ENCODE measurements at places on chromosomes 7 and 10. TPM values are rescaled to one million over a fixed set of nuclear protein-coding genes. Genes with fewer than 3 reads are reported as not detected.

DNA sequence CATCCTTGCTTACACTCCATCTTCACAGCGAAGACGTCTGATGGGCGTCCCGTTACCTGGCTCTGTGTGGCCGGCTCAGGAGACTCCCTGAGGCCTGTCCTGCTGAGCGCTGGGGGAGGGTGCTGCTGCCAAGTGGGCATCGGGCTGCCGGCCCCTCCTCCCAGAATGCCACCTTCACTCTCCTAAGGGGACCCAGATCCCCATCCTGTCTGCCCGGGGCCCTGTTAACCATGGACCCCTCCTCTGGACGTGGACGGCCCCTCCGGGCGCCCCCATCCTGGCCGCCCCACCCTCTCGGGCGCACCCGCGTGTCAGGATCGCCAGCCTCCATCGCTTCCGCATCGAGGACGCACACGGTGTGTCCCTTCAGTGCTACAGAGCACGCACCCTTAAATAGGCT, 7.3 kb upstream of the FOXL3 start:
- no peak overlapping the region for H3K27ac ChIP-seq
- H3K4me1 ChIP-seq, result no peaks in the 10 kb centered on the region
- no peak overlapping the region for H3K4me3 ChIP-seq
- no peak for DNase-seq

UCMA gene
- total RNA-seq, result 2.6 TPM

DNA sequence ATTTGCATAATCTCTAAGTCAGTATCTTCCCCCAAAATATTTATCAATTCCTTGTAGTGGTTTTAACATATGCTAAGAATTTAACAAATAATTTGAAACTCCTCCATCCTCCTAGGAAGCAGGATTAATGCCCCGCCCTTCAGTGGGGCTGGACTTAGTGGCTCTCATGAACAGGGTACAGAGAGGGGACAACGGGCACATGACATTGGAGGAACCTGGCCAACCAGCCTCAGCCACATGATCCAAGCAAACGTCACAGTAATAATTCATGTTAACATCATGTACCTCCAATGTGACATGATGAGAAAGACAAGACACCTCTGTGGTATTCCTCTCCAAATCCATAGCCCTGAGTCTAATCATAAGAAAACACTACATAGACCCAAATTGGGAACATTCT, 50.5 kb downstream of the NUDCD3 start:
- H3K36me3 ChIP-seq, result peaks cover 3% of the 10 kb centered on the region
- DNase-seq, result no peak
- H3K27me3 ChIP-seq, result no peaks in the 10 kb centered on the region
- no peak overlapping the region for H3K4me3 ChIP-seq
- no peaks in the 10 kb centered on the region for H3K4me1 ChIP-seq

DNA sequence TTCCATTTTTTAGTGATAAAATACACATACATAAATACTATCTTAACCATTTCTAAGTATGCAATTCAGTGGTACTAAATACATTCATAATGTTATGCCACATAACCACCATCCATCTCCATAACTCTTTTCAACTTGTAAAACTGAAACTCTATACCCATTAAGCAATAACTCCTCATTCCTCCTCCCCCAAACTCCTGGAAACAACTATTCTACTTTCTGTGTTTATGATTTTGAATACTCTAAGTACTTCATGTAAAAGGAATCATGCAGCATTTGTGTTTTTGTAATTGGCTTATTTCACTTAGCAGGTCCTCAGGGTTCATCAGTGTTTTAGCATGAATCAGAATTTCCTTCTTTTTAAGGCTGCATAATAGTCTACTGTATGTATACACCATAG, 131.8 kb downstream of the TES start:
- no peaks in the 10 kb centered on the region for H3K4me1 ChIP-seq
- no peak overlapping the region for H3K4me3 ChIP-seq

DNA sequence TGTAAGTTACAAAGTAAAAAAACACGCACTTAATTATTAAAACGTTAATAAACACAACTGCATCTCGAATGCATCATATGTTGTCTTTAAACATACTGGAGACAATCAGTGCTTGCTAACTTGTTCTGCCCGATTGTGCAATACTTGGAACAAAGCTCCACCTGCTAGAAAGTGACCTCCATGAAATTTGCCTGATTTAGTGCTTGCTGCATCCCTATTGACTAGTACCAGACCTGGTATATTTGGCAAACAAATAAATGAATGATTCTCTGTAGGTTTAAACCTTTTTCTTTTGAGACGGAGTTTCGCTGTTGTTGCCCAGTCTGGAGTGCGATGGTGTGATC, 6.2 kb downstream of the BZW2 start:
- no peak overlapping the region for H3K4me3 ChIP-seq
- H3K4me1 ChIP-seq, result peaks cover 5% of the 10 kb centered on the region
- H3K36me3 ChIP-seq, result no peaks in the 10 kb centered on the region
- H3K27me3 ChIP-seq, result no peaks in the 10 kb centered on the region
- no peak for DNase-seq
- H3K27ac ChIP-seq, result no peak overlapping the region

ZNF746 gene
- 7.4 TPM for total RNA-seq

EBF3 gene
- 33.6 TPM for total RNA-seq

HPSE2 gene
- total RNA-seq, result 0.04 TPM

GRCh38 chr7:140036224-140036962, 26.4 kb downstream of the PARP12 start:
- DNase-seq, result peak; percentile 18
- H3K4me3 ChIP-seq, result no peak overlapping the region
- H3K4me1 ChIP-seq, result peaks cover 1% of the 10 kb centered on the region
- H3K27ac ChIP-seq, result no peak overlapping the region
- peaks cover 73% of the 10 kb centered on the region for H3K36me3 ChIP-seq

GRCh38 chr10:107741971-107742370, 577.5 kb upstream of the SORCS1 start:
- no peak overlapping the region for H3K27ac ChIP-seq
- no peaks in the 10 kb centered on the region for H3K4me1 ChIP-seq
- no peaks in the 10 kb centered on the region for H3K36me3 ChIP-seq
- no peaks in the 10 kb centered on the region for H3K27me3 ChIP-seq
- no peak overlapping the region for H3K4me3 ChIP-seq
- peak; percentile 3 for DNase-seq

GRCh38 chr7:31825576-31825975, 138.6 kb downstream of the PPP1R17 start:
- DNase-seq, result no peak
- no peaks in the 10 kb centered on the region for H3K27me3 ChIP-seq
- no peak overlapping the region for H3K27ac ChIP-seq

CUTC gene
- 21.4 TPM for total RNA-seq

- H3K4me1 ChIP-seq, result no peaks in the 10 kb centered on the region
- no peak for DNase-seq
- H3K4me3 ChIP-seq, result no peak overlapping the region
- no peak overlapping the region for H3K27ac ChIP-seq
- H3K27me3 ChIP-seq, result peaks cover 16% of the 10 kb centered on the region
Measured at GRCh38 chr10:69641261-69641980, 11.4 kb downstream of the FAM241B start.

All from muscle of leg (tissue), 16 donors.